ENCODE measurements at places on chromosomes 12 and 14. TPM values are rescaled to one million over a fixed set of nuclear protein-coding genes. Genes with fewer than 3 reads are reported as not detected.

The HOXC12 gene
- not detected for total RNA-seq

The OAS1 gene
- 29.0 TPM for total RNA-seq

The GYS2 gene
- not detected for total RNA-seq

The SAMD15 gene
- total RNA-seq: 1.9 TPM

The POU6F1 gene
- 1.6 TPM for total RNA-seq

The TSFM gene
- 75.6 TPM for total RNA-seq

The CELA1 gene
- not detected for total RNA-seq

The SPTB gene
- 1.5 TPM for total RNA-seq

The RNU4-1 gene
- not detected for total RNA-seq
